ENCODE measurements at places on chromosomes 5 and 9.

- no peak for DNase-seq
Observed at GRCh38 chr5:152124409-152125041, 199.9 kb upstream of the GLRA1 start.

DNA sequence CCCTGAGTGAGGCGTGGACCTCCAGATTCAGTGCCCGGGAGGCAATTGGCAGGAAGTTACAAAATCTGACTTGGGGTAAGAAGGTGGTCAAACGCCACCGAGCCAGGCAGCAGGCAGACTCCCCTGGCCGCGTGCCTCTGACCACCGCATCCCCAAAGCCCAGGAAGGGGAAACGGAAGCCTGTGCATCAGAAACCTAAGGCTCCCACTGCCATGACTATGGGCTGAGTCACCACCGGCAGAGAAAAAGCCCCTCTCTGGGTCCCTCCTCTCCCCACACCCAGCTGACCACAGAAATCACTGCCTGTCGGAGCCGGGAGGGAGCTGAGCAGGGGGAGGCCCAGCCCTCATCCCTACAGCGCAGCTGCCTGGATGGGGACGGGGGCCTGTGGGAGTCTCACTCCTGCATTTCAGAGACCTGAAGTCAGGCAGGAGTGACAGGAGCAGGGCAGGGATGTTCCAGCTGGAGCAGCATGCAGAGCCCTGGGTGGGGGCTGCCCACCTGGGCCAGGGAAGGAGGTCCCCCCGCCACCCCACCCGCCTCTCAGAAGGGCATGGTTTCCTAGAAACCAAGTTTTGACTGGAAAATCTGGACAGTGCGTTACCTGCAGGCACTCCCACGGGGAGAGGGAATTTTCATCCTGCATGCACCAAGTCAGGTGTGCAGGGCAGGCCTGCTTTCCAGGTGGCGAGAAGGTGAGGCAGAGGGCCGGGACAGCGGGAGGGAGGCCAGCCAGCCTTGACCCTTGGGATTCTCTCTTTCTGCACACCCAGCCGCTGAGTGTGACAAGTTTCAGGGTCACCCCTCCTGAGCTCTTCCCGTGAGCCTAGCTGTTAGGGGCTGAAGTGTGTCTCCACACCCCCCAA lies 68.2 kb downstream of the LRSAM1 start:
- no peak for DNase-seq

GRCh38 chr5:45335978-45336377 lies 360.2 kb downstream of the HCN1 start:
- DNase-seq, result no peak

- DNase-seq, result no peak
Observed at GRCh38 chr9:134642385-134643181, 980 bp downstream of the COL5A1 start.

DNA sequence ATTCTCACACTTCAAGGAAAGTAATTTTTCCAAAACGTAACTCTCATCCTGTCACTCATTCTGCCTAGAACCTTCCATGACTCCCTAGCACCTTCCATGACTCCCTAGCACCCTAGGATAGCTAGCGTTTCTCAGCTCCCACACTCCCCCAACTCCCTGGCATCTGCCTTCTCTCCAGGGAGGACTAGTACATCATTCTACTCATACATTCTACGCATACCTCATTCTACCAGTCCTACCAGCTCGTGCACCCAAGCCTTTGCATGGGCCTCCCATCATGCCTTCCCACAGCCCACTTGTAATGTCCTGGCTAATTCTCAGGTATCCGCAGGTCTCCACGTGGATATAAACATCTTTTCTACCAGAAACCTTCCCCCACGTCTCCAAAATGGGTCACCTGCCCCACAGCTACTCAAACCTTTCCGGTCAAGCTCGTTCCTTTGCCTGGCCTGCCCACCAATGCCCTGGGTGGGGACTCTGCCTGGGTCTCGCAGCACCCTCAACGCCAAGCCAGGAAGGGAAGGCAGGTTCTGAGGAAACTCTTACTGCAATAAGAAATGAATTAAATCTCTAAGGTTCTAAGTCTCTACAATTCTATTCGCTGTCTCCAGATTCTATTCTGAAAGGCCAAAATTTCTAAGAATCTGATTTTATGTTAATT lies 930 bp downstream of the ANKS6 start:
- no peak for DNase-seq

- no peak for DNase-seq
Observed at GRCh38 chr9:134570151-134570621, 71.4 kb upstream of the COL5A1 start.

- DNase-seq, result no peak
Observed at GRCh38 chr9:130837002-130837511, 2.0 kb downstream of the ABL1 start.

DNA sequence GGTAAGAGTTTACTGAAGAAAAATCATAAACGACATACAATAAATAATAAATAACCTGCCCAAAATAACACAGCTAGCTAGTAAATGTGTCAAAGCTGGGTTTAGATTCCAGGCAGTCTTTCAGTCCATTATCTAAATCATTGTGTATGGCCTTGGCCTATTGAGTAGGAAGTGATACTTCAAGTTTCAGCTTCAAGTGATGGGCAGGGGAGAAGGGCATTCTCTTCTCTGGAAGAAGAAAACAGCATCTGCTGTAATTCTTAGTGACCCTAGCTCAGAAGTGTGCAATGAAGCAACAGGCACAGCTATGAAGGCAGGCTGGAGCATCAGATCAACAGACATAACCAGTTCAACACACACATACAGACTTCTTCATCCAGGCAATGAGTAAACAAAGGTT lies 42.5 kb downstream of the FNIP1 start:
- no peak for DNase-seq

DNA sequence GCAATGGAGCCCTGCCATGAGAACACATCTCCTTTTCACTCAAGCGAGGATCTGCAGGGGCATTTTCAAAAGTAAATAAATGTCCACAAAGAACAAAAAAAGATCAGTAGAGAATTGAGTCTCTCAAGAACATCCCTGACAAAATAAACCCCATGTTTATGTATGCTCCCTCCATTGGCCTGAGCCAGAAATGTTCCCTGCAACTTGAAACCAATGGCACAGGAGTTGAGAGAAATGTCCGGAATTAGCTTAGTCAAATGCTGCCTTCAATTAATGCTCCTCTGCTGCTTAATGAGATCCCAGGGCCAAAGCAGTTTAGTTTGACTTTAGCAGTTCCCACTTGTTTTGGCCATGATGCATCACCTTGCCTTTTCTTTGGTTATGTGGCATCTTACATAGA lies 238.3 kb downstream of the EBF1 start:
- no peak for DNase-seq

DNA sequence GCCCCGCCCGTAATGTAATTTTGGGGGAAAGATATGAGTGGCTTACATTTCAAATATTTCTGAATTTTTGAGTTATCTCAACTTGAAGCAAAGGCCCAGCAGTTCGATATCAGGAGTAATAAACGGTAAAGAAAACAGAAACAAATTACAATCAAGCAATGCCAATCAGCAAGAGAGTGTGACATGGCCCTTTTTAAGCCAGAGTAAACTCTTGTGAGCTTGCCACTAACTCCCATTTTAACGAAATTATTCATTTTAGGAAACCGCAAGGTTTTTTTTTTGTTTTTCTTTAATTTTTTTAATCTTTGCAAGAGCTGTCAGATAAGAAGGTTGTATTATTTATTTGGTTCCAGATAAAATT lies 17.6 kb upstream of the CDK7 start:
- no peak for DNase-seq

- DNase-seq, result no peak
Observed at GRCh38 chr9:36258996-36259533, 817 bp upstream of the GNE start.

- DNase-seq, result no peak
Observed at GRCh38 chr9:97853844-97854695, 1.0 kb downstream of the FOXE1 start.

DNA sequence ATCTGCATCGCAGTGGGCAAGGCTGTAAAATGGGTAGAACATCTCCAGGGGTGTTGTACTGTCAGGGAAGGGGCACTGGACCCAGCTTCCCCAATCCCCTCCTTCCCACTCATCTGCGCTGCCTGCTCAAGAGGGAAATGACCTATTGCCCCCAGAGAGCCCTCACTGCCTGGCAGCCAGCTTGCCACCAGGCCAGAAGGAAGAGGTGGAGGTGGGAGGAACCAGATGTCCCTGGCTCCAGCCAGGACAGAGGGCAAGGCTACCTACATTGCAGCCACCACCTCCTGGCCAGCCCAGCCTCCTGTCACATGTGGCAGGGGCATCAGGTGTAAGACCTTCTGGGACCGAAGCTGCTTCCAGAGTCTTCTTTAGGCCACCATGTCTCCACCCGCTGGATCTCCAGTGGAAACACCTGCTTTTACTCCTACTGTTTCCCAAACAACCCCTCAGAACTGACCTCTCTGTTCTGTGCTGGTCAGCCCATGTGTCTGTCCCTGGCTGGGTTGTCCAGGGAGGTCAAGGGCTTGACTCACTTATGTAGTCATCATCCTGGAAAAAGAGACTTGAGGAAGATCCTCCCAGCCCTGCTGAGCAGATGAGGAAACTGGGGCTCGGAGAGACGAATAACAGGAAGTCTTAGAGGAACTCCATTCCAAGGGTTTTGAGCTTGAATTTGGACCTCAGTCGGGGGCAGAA lies 42.3 kb downstream of the JADE2 start:
- no peak for DNase-seq

DNA sequence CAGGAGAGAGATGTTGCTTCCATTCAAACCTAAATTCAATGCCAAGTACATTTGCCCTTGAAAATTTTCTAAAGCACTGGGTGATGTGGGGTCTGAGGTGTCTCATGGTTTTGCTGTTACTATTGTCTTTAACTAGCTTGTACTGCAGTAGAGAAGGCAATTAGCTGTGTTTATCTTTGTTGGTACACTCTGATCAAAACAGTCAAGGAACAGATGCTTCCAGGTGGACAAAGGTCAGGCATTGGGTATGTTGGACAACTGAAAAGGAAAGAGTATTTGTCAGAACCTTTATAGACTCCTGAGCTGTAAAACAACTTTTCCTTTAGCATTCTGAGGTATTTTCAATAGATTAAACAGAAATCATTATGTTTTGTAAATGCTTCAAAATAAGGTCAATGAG lies 2228.7 kb upstream of the WWC1 start:
- no peak for DNase-seq

DNA sequence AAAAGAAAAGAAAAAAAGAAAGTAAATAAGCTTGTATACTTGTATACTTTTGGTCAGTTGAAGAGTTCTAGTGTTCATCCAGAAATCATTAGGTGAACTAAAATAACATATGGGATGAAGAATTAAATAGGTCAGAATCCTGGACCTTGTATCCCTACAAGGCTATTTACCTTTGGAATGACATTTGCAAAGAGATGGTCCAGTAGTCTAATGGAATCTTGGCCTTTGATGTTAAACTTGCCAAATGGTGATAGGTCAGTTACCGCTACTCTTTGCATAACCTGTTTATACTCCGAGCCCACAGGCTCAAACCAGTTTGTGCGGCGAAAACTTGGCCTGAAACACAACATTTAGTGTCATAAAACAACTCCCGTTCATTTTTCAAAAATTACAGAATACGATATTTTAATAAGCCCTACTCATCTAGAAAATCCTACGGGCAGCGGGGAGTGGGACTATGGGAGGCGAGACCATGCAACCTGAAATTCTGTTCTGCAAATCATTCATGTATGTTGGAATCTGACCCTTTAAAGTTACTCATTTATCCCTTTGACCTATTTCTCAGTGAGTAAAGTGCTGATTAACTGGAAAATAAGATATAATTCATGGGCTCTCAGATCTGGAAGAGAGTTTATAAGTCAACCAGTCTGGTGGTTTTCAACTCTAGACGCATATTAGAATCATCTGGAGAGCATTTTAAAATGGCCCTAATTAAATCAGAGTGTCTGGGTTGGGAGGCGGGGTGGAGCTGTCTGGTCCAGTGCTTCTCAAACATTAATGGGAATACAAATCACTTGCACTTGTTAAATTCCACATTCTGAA lies 38.6 kb downstream of the DMGDH start:
- no peak for DNase-seq

GRCh38 chr5:73030995-73031394 lies 75.2 kb downstream of the FCHO2 start:
- DNase-seq, result peak; percentile 24

GRCh38 chr9:98975838-98976237 lies 32.1 kb downstream of the COL15A1 start:
- DNase-seq, result no peak

DNA sequence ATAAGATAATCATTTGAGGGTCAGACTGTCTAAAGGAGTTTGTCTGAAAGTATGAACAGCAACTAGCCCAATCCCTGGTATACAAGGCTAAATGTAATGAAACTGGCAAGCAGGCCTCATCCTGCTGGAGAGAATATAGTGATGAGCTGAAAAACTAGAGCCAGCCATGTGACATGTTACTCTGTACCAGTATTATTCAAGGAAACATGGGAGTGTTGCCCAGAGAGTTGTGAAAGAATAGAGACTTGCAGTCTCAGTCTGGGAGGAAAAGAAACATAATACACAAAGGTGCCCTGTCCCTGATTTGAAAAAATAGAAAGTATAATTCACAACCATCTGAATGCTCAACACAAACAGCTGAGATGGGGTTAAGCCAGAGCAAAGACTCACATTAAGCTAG lies 37.9 kb upstream of the HTR1A start:
- no peak for DNase-seq

- no peak for DNase-seq
Observed at GRCh38 chr5:66247176-66247960, 103.3 kb downstream of the SREK1 start.
